ENCODE measurements at places on chromosomes 12 and 14. TPM values are rescaled to one million over a fixed set of nuclear protein-coding genes. Genes with fewer than 3 reads are reported as not detected.

- DNase-seq = no peak
Measured at GRCh38 chr14:97782871-97783414, 985.8 kb downstream of the VRK1 start.

DNA sequence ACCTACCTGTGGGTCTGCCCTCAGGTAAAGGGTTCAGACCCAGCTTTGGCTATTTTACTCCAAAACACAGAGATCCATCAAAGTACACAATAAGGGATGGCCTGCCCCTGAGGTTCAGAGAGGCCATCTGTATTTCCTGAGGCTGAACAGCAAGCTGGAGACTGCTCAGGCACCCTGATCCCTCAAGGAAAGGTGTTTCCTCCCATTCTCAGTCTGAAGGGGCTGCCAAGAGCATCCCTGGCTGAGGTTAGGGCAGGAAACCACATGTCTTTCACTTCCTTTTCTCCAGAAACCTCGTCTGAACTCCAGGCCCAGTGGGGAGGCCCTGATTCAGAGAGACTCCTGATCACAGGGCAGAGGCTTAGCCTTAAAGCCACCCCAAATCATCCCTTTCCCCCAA is 1.5 kb downstream of the RILPL1 start:
- no peak for DNase-seq

- DNase-seq = no peak
Measured at GRCh38 chr14:52080158-52080800, 11.4 kb upstream of the NID2 start.

DNA sequence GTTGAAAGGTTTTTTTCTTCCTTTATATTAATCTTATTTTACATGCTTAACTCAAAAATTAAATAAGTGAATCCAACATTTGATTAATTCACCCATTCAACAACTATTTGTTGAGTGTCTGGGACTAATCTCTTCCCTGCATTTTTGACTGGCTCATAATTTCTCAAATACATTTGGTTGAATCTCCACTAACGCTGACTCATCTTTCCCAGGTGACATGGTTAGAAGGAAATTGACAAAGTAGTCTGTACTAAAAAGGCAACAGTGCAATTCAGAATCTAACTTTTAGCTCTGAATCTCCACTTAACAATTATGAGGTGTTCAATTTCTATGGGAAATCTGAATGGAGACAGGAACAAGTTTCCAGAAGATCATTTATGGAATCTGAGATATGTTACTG is 88.9 kb downstream of the LIN7A start:
- no peak for DNase-seq

DNA sequence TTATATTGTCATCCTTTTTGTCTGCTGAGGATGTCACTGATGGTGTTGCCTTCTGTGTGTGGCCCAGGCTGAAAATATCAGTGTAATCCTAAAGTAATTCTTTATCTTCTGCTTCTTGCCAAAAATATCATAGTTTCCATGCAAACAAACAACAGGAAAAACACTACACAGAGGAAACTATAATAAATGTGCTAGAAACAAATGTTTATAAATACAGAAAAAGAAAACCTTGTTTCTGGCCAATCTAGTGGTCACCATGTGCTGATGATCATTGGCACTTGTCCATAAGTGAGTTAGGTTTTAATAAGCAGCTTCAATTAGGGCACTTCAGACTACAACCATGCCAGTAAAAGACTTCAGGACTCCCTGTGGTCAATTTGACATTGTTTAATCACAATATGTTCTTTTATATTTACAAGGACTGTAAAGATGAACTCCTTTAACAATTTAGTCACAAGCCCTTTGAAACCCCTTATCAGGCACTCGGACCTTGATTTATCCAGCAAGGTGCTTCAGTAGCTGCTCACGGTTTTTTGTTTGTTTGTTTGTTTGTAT is 124.8 kb downstream of the TMTC3 start:
- DNase-seq = no peak

DNA sequence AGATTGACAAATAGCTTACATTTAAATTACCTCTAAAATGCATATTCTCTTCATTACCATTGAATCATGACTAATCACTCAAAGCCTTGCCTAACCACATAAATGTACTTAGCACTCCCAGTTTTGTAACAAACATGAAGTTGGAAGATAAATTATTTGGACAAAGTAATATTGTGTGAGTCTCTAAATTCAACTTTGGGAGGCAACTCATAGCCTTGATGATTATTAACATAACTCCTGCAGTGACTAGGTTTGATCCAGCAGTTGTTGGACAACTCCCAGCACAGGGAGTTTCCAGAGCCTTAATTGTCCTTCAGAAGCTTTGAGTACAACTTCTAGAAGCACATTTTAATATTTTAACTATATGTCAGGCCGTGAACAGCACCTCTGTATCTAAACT is 153.4 kb upstream of the PDZRN4 start:
- DNase-seq = no peak

GRCh38 chr12:4830556-4831210 is 79.0 kb upstream of the KCNA1 start:
- DNase-seq = no peak

DNA sequence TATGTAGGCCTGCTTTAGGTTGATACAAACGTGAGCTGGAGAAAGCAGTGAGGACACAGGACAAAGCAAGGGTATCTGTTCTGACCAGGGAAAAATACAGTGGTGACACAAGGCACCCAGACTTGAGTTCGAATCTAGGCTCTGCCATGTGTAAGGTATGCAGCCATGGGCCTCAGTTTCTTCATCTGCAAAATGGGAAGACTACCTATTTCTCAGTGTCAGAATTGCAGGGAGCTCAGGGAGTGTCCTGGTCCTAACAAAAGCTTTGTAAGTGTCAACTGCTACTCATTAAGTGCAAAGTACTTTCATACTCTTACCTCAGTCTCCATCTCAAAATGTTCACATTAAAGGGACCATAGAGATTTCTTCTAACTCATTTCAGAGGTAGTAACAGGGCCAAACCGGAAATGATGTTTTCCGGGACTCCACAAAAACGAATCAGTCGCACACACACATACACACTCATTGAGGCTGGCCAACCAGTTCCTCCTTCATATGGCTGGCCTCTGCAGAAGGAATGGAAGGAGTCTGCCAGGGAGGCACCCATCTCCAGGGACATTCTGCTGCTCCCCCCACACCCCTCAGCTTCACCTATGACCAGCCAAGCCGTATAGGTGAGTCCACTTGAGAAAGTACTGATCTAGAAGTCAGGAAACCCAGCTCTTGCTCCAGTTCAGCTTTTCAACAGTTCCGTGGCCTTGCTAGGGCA is 7.8 kb downstream of the CTDSP2 start:
- no peak for DNase-seq

DNA sequence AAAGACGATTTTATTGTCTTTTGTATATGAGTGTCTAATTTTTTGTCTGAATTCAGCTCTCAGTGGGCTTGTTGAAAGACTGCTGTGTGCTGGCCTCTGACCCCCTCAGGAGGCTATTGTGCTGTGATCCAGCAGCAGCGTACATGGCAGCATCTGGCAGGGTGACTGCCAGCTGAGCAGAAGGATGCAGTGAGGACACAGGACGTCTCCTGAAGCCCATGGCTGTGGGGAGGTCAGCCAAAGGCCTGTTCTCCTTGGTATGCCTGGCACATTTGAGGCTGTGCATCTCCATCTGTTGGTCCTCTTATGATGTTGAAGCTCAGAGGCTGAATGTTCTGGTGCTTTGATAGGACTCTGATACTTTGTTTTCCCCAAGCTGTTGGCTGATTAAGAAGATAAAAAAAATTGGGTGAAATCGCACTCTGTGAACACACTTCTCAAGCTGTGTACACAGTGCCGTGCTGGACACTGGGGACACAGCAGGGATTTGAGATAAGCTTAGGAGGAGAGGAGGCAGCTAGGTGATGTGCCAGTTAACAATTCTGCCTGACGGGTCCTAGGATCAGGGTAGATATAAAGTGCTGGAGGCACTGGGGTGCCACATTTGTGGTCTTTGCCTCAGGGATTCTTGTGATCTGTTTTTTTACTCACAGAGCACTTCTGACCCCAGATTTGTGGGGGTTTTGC is 37.5 kb downstream of the EID3 start:
- no peak for DNase-seq

DNA sequence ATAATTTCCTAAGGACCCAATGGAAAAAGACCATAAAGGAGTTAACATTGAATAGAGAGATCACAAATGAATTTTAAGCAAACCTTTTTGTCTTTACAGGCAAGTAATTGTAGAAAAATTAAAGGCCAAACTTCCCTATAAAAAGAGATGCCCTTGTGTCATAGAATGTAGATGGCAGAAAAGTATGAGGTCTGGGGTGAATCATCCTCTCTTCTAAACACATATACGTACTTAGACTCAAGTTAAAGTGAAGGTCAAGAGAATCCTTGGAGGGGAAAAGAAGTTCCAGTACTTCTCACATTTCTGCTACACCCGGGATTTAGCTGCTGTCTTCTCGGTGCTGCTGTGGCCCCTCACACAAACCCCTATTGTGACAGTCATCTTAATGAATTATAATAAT is 116.2 kb upstream of the ARID2 start:
- no peak for DNase-seq

The SLC6A13 gene
- total RNA-seq = 0.64 TPM

The JDP2 gene
- 2.1 TPM for total RNA-seq

The DAO gene
- not detected for total RNA-seq

Measured in activated naive CD8-positive, alpha-beta T cell treated with anti-CD3 and anti-CD28 coated beads for 36 hours (primary cell).